CD4-positive, alpha-beta T cell treated with Interleukin-15 for 1 hour (primary cell): ENCODE measurements at places on chromosomes 2 and 18.

GRCh38 chr2:48940606-48941005, 185.1 kb upstream of the LHCGR start:
- DNase-seq, result no peak

DNA sequence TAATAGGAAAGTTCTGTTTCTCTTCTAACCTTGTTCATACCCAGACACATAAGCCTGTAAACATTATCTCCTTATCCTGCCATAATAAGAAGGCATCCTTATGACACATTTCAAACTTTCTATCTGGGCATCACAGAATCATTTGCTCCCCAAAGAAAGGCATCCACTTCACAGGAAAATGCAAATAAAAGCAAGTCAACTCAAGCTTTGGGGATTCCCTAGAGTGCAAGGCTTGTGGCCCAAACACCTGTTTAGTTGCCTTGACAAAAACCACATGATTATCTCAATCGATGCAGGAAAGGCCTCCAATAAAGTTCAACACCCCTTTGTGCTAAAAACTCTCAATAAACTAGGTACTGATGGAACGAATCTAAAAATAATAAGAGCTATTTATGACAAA, 195.7 kb upstream of the GALNT5 start:
- DNase-seq, result no peak

DNA sequence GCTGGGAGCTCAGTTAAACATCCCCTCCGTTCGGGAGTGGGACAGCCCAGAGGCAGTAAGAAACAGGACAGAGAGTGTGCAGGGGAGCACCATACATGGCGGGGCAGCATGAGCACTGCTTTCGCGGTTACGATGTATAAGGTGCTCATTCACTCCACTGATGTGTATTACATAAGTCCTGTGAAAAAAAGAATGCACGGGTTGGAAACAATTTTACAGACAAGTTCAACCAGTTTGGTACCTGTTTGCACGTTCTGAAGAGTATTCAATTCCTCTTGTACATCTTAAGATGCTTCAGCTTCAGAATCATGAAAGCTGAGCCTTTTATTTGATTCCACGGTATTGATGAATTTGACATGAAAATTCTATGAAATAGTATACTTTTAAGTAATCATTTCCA, 97.8 kb upstream of the NETO1 start:
- no peak for DNase-seq

GRCh38 chr2:46471697-46472096, 7.7 kb upstream of the TMEM247 start:
- DNase-seq, result no peak

- DNase-seq, result no peak
Observed at GRCh38 chr2:64456293-64456692, 2.3 kb downstream of the LGALSL start.

DNA sequence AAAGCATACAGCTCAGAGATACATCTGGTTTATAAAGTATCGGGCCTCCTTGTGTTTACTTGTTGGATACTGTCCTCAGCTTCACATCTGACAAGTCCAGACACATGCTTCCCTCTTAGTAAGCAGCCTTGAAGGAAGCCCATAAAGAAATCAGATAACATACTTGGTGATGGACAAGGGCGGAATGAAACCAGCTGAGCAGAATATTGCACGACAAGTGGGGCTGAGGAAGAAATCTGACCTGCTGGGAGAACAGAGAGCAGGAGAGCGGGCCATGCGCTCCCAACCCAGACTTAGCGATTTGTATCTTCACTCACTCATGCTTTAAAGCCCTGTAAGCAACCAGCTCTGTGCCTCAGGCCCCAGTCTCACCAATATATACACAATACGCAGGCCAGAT, 208.4 kb downstream of the CDH20 start:
- no peak for DNase-seq

GRCh38 chr2:172588931-172589330, 33.0 kb downstream of the PDK1 start:
- DNase-seq, result no peak

DNA sequence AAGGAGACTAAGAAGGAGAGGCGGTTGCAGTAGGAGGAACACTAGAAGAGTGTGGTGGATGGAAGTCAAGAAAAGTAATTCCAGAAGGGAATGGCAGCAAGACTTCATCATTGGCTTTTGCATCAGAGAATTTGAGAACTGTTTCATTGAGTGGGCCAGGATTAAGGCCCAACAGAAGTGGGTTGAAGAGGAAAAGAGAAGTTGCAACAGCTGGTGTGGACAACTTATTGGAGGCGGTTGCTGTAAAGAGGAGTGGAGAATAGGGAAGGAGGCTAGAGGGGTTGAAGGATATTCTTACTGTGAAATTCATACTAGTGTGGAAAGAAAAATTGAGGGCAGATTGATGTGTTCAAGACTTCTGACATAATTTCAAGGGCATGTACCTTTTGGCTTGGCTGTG, 168.7 kb upstream of the FN1 start:
- DNase-seq, result no peak

GRCh38 chr2:218271487-218271797, 1.1 kb downstream of the PNKD start:
- no peak for DNase-seq

DNA sequence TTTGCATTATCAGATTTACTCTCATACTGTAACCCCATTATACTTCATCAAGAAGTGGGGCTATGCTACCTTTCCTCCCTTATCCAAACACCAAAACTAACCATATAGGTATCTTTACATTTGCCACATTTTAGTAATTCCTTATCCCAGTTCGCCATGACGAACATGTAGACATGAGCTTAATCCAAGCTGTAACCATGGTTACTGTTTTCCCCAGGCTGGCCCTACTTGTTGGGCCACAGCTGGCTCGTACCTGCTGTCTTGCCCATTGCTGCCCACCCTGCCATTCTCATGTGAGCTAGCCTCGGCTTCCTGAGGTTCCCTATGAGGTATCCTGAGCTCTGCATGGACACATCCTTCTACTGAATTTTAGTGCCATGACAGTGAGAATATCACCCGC, 117.7 kb downstream of the PARD3B start:
- no peak for DNase-seq

DNA sequence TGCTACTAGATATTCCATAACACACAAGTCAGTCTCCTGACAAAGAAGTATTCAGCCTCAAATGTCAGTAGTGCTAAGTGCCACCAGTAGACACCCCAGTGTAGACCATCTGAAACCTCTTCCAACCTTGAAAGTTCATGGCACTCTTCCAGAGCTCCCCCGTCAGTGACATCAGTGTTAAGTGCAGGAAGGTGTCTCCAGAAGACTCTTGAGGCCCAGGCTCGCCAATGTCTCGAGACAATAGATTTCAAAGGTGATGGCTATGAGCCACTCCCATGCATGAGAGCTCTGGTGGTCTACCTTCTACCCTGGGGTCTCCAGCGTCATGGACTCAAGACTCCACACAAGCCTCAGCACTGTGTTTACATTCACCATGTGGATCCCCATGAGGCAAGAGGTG, 183.8 kb downstream of the SMAD2 start:
- DNase-seq, result no peak

DNA sequence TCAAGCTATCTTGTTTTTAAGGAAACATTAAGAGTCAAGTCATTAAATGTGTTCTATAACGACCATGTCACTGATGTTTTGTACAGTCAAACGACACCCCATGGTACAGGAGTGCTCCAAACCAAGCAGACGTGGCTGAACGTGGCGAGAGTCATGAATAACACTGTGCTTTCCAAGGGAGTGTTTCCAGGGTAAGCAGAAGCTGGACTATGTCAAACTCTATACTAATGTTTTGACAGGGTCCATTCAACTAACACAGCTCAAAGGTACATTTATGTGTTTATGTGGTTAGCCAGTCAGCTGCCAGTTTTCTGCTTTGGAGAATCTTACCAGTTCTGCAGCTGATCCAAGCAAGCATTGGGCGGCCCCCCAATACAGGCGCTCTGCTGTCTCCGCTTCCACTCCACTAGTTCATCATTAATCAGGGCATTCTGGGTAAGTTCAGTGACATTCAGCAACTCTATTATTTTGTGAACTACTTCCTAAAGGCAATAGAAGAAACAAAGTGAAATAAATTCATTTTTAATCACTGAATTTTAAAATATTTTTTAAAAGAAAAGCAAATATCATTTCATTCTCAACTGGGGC, 16.4 kb downstream of the STAT1 start:
- DNase-seq, result no peak

DNA sequence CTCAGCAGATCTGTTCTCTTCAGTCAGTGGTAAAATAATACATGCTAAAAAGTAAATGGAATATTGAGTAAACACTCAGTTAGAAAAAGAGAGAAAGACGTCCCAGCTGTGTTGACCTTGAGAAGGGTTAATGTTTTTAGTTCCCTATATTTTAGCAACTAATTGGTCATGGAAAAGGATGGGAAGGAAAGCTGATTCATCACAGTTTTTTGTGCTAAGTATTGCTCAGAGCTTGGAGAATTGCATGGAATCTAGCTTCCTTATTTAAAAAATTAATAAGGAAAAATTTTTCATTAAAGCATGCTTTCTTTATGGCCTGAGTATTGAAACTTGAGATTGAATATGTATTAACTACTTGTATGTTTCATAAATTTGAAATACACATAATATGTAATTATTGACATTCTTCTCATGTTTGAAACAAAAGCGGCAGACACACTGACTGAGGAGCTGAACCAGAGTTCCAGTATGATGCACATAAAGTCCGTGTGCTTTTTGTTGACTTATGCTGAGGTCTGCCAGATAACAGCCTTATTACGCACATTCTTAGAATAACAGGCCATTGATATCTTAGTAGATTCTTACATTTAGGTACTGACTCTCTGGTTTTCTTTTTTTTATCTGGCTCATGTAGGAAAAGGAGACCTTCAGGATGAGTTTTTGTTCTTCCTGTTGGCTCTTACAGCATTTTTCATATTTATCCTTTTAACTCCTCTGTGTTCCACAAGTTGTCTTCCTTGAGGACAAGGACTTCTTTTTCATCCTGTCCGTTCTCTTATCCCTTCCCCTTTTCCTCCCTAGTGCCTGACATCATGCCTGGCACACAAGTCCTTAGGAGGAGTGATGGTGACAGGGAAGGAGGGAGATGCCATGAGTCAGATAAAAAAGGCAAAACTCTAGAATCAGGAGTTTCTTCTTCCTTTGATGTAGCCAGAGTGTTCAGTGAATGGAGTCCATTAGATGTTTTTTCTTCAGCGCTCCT, 194.1 kb downstream of the PTPRM start:
- DNase-seq, result no peak

GRCh38 chr2:17101091-17101490, 417.1 kb downstream of the RAD51AP2 start:
- DNase-seq, result no peak

DNA sequence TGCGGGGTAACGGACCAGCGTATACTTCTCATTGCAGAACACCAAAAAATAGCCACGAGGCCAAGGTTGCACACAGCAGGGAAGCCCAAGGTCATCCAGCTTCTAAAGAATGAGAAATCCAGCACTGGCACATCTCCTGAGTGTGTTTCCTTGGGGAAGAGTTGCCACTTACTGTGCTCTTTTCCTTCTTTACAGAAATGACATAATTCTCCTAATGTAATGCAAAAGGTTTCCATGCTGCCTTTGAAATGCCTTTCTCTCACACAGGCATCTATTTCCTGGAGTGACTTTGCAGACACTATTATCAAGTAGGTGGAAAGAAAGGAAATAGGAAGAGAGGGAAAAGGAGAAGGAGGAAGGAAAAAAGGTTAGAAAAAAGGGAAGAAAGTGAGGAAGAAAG, 862.1 kb upstream of the CELF4 start:
- DNase-seq, result no peak

GRCh38 chr2:241378816-241379215, 22.7 kb downstream of the FARP2 start:
- DNase-seq, result no peak

- DNase-seq, result no peak
Observed at GRCh38 chr18:9968081-9968848, 54.4 kb downstream of the VAPA start.

- no peak for DNase-seq
Observed at GRCh38 chr2:5877360-5877759, 185.2 kb downstream of the SOX11 start.

GRCh38 chr2:231007286-231008098, 11.6 kb downstream of the SPATA3 start:
- no peak for DNase-seq

GRCh38 chr2:97670471-97670870, 958 bp downstream of the C2orf92 start:
- no peak for DNase-seq

DNA sequence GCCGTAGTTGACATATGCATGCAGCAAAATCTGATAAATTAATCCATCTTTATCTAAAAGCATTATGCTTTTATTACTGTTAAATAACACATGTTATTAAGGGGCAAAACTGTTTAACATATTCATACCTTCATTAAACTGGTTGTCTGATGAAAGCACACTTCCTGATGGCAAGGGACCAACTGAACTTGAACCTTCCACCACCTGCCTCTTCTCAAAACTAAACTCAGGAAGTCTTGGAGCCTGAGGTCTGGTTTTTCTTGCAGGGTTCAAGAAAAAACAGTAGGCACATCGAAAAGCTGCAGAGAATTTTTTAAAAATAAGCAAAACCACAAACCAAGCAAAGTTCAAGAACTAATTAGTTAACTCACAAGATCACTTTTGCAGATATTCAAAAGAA, 64.9 kb downstream of the LNPK start:
- DNase-seq, result no peak

GRCh38 chr2:42268528-42269151, 92.4 kb downstream of the COX7A2L start:
- no peak for DNase-seq

- no peak for DNase-seq
Observed at GRCh38 chr2:71629273-71629672, 175.9 kb downstream of the DYSF start.
